ENCODE measurements at places on chromosomes 6 and 20.

DNA sequence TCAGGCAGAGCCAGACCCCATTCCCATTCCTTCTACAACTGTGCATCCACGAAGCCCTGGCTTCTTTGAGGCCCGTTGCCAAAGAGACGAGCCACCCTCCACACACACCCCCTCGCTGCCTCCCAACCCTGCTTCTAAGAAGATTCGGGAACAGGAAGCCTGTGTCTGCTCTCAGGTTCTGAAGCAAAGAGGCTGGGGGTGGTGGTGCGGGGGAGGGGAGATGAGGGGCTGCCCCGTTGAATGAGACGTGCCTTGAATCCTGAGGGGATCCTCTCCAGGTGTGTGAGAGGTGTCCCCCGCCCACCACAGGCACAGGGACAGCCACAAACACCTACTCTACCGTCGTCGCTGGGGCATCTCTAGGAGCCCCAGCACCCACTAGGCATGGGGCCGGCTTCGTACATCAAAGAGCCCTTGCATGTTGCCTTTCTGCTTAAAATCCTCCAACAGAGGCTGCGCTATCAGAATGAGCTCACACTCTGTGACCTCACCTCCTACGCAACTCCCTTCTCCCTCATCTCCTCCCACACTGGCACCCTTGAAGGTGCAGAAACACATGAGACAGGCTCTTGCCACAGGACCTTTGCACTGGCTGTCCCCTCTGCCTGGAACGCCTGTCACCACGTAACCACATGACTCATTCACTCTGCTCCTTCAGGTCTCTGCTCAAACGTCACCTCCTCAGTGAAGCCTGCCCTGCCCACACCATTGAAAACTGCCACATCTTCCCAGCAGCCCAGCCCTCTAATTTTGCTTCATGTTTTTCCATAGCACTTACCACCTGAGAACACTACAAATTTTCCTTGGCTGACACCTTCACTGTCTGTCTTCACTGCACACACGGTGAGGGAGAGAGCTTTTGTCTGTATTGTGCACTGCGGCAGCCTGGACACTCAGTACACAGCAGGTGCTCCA lies 58.5 kb downstream of the PREX1 start:
- DNase-seq: no peak

GRCh38 chr6:93447874-93448273 lies 28.5 kb upstream of the EPHA7 start:
- DNase-seq: no peak

DNA sequence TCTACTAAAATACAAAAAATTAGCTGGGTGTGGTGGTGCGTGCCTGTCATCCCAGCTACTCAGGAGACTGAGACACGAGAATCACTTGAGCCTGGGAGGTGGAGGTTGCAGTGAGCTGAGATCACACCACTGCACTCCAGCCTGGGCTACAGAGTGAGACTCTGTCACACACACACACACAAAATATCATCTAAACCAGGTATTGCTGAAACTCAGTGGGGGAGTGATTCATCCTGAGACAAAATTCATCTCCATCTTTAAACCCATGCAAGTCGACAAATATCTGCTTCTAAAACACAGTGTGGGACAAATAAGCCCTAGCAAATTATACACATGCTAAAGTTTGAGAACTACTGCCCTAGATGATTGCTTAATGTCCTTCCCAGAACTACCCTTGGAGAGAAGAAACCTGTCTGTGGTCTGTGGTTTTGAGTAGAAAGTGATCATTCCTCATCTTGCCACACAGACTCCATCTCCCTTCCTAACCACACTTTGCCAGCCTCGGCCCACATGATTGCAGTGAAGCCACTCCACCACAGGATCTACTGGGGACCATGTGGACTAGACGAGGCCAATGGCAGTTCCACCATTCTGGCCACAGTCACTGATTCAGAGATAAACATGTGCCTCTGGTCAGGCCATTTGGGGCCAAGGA lies 130.3 kb downstream of the OPRM1 start:
- no peak for DNase-seq

GRCh38 chr6:164929408-164929977 lies 379.9 kb downstream of the C6orf118 start:
- no peak for DNase-seq

- DNase-seq: no peak
Measured at GRCh38 chr6:63267828-63268227, 52.0 kb downstream of the LGSN start.

DNA sequence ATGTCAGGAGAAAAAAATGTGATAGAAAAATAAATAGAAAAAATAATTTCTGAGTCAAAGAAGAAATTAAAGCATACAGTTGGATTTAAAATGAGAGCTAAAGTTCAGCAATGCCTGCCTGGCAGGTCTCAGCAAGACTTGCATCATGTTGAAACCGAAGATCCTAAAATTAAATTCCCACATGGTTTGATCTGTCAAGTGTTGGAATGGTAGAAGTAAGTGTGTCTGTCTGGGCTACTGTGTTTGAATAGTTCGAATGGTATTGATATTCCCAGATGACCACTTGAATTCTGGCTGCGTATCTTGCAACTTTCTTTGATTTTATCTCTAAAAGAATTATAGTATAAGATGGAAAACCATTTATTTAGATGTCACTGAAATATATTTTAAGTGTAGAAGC lies 1349.6 kb downstream of the EPHA7 start:
- DNase-seq: no peak

- no peak for DNase-seq
Measured at GRCh38 chr6:113649276-113649675, 207.9 kb upstream of the MARCKS start.
